Cardiac fibroblast (primary cell): ENCODE measurements at places on chromosomes 6 and 20.
A peak's percentile ranks its signal among the peaks of the same experiment; 100 is the strongest.

DNA sequence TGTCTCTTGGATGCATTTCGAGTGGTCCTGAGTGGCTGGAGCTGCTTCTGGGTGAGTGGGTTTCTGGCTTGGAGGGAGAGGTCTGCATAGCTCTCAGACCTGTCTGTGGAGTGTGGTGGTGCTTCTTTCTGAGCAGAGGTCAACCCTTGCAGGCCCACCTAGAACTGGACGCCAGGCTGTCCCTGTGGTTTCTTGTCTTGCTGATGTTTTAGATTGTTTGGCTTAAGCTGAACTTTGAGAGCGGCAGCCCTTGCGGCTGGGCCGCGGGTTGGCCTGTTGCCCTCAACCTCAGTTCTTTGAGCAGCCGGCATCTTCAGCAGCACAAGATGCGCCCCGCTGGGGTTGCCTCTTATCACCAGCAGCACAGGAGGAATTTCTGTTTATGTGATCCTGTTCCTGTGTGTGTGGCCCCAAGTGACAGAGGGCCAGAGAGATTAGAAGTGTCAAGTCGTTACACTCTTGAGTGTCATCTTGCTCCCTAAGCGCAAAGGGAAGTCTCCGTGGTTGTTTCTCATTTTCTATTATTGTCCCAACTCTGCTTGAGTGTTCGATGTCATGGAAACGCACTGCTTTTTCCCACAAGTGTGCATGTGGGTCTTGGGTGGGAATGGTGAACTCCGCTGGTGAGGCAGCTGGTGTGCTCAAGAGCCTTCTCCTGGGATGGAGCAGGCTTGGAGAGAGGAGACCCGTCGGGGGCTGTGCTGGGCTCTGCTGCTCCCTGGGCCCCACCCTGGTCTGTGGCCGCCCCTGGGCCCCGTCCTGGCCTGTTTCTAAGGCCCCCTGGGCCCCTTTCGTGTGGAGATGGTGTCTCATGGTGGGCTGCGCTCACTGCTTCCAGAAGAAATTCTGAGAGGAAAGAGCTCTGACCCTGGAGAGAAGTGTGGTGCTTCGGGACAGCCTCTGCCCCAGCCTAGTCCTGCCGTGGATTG is 20.1 kb upstream of the SLC22A1 start:
- no peak for DNase-seq

GRCh38 chr6:16311763-16312162 is 73.4 kb downstream of the GMPR start:
- DNase-seq: no peak

- DNase-seq: peak; percentile 84
These were observed 96.3 kb downstream of the RFPL4B start for GRCh38 chr6:112443179-112444065.

- peak; percentile 22 for DNase-seq
These were observed 16.0 kb upstream of the PTCRA start for GRCh38 chr6:42899871-42900270.

GRCh38 chr6:10163203-10163962 is 251.5 kb downstream of the TFAP2A start:
- DNase-seq: no peak

GRCh38 chr6:27213544-27214125 is 33.9 kb upstream of the PRSS16 start:
- peak; percentile 77 for DNase-seq

DNA sequence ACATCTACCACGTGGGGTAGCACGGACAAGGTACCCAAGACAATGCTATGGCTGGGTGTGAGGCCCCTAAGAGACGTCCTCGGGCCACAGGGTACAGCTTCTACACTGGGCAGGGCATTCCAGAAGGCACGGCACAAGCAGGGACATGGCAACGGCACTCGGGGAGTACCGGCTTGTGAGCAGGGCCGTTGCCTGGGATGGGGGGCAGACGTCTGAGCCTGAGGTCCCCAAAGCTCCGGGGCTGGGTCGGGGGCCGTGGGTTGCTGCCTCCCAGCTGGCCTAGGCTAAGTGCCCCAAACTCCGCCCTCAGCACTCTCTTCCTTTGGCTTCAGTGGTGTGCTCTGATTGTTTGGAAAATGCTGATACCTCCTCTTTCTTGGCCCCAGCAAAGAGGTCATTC is 110.6 kb downstream of the SULF2 start:
- no peak for DNase-seq

GRCh38 chr6:58198301-58198700 is 880.9 kb downstream of the PRIM2 start:
- DNase-seq: no peak

DNA sequence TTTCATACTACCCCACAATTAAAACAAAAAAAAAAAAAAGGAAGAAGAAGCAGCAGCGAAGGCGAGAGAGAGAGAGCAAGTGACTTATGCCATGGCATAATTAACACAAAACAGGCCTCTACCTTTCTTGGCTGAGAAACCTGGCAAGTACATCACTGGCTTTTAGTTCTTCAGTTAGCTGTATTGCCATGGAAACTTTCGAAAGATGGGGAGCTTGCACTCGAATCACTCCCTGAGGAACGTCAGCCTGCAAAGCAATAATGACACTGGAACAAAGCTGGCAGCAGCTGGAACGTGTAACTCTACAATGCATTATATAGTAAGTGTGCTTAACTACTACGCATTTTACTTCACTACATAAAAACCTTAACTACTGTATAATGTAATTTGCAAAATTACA is 126.1 kb downstream of the ARHGAP18 start:
- DNase-seq: no peak

GRCh38 chr20:61487346-61487996 is 235.4 kb downstream of the CDH4 start:
- no peak for DNase-seq

DNA sequence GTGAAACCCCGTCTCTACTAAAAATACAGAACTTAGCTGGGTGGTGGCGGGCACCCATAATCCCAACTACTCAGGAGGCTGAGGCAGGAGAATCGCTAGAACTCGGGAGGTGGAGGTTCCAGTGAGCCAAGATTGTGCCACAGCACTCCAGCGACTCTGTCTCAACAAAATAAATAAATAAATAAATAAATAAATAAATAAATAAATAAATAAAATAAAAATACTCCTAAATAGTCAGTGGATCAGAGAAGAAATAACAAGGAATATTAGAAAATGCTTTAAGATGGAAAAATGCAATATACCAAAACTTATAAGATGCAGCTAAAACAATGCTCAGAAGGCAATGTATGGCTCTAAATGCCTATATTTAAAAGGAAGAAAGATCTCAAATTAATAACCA is 39.0 kb upstream of the SASH1 start:
- DNase-seq: no peak

GRCh38 chr20:38184101-38184500 is 19.0 kb upstream of the TGM2 start:
- DNase-seq: no peak

DNA sequence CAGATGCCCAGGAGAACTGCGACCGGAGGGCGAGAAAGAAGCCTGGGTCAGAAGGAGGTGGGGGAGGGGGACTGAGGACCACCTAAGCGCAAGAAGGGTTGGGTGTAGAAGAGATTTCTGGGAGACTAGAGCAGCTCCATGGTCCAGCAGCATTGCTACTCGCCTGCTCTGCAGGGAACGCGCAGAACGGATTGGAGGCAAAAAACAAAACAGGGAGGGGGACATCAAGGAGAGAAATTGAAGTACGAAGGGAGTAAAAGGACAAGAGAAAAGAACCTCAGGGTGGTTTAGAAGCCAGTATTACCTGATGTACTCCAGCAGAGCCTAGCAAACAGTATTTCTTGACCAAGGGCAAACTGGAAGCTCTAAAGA is 537 bp upstream of the GABBR1 start:
- no peak for DNase-seq

DNA sequence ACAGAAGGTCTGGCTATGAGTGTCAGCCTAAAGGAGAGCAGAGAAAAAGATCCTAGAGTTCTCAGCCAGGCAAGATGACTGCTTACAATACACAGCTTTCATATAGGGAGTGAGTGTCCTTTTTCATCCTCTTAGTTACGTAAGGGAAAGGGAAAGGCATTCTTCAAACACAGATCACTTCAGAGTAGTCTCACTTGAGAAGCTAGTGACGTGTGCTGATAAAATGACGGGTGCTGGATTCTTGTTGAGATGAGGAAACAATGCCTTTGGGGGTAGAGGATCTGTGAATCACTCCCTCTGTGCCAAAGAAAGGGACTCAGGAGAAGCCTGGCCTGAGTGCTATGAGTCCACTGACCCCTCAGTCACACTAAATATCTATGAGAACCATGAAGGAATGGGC is 117.3 kb downstream of the QRSL1 start:
- peak; percentile 43 for DNase-seq

DNA sequence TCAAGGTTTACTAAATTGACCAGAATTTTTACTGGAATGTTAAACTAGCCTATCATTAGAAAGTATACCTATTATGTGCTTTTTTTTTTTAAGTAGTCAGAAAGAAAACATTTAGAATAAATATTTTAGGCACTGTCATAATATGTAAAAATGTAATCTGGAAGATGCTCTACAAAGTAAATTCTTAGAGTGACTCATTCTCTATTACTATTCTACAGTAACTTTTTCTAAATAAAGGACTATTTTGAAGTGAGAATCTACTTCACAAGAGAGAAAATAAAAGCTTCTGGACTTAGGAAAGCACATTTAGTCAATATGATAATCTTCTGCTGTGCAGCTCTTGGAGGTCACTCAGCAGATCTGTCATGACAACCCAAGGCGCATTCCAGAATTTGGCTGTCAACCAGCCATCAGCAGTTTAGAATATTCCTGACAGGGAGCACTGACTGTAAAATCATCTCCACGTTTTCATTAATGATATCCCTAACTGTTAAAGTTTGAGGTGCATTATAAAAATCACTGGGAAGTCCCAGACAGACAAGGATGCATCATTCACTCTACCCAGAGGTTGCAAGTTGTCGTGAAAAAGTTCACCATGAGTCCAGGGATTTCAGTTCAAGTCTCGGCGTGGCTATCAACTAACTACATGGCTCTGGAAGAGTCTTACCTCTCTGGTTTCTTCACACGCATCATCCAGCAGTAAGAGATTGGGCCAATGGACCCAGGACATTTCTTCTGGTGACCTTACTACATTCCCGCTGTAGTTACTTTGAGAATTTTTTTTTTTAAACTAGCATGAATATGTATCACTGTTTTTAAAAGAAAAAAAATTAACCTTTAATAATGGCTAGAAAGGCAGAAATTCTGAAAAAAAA is 374.9 kb downstream of the GJA1 start:
- no peak for DNase-seq

GRCh38 chr6:22664968-22665367 is 95.6 kb downstream of the HDGFL1 start:
- DNase-seq: no peak
